ENCODE measurements at places on chromosomes 2 and 18.
A peak's percentile ranks its signal among the peaks of the same experiment; 100 is the strongest.

DNA sequence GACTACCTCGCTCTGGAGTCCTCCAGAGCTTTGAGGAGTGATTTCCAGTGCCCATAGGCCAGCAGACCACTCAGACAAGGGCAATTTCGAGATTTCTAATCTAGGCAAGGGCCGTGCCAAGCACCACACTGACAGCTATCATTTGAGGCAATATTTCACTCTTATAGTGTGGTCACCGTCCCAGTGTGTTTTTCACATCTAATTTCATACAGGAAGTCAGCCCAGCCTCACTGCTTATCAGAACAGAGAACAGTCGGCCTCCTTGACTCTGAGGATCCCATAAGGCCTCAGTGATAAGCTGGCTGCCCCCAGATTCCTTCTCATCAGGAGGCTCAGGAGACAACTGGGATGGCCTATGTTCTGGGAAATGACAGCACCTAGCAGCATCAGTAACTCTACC lies 581 bp downstream of the CAPN14 start:
- DNase-seq = no peak

DNA sequence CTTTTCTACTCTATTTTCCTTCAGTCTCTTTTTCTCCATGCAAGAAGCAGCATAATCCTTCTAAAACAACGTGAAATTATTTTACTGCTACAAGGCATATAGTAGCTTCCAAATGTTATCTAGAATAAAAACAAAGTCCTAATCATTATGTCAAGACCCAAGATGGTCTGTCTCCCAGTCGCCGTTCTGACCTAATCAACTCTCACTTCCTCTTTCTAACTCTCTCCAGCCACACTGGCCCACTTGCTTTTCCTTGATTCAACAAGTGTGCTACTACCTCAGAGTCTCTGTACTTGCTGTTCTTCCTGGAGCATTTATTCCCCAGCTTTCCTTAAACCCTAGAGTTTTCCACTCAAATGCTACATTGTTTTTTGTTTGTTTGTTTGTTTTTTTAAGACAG lies 1491.2 kb downstream of the LRP1B start:
- no peak for DNase-seq

GRCh38 chr2:37780387-37780676 lies 108.9 kb upstream of the CDC42EP3 start:
- DNase-seq = no peak

DNA sequence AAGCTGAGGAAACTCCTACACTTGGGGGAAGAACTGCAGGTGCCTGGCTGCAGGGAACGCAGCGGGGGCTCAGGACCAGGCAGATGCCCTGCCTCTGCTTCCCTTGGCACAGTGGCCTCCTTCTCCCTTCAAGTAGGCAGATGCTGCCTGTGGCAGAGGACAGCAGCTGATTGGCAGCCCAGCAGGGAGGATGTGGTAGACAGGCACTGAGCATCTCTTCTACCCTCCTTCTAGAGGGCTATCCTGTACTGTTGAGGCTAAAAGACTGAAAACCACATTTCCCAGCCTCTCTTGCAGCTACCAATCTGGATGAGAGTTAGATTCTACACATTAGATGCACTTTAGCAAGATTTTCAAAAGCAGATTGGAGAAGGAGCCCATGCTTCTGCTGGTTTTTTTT lies 105.7 kb downstream of the MSH2 start:
- no peak for DNase-seq

DNA sequence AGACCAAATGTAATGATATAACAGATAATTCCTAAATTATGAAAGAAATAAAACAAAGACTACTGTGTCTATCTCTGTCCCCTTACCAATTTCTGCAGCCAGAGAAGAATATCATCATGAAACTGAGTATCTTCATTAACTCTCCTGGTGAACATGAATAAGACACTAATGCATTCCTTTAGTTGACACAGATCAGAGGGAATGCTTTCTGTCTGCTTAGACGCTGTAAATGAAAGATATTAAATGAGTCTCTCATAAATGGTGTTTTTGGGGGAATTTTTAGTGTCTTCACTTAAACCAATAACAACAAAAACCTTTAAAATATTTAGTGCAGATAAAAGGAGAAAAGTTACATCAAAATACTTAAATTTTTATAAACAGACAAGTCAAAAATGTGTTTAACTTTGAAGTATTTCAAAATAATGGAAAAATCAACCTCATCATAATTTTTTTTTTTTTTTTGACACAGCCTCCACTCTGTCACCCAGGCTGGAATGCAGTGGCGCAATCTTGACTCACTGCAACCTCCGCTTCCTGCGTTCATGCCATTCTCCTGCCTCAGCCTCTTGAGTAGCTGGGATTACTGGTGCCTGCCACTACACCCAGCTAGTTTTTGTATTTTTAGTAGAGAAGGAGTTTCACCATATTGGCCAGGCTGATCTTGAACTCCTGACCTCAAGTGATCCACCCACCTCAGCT lies 16.0 kb downstream of the EPG5 start:
- no peak for DNase-seq

GRCh38 chr2:67997528-67997900 lies 65.3 kb downstream of the C1D start:
- no peak for DNase-seq

DNA sequence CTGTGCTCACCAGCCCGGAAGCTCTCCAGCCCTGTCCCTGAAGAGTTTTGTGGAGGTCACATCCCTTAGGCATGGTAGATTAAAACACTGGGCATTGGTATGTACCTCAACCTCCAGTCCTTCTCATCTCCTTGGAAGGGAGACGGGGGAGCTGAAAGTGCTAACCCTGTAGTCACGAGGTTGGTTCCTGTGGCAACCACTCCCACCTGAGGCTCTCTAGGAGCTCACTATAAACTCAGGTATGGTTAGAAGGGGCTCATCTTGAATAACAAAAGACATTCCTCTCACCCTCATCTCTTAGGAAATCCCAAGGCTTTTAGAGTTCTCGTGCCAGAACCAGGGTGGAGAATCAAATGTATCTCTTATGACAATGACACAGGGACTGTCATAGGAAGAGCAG lies 43.0 kb upstream of the MGAT4A start:
- no peak for DNase-seq

DNA sequence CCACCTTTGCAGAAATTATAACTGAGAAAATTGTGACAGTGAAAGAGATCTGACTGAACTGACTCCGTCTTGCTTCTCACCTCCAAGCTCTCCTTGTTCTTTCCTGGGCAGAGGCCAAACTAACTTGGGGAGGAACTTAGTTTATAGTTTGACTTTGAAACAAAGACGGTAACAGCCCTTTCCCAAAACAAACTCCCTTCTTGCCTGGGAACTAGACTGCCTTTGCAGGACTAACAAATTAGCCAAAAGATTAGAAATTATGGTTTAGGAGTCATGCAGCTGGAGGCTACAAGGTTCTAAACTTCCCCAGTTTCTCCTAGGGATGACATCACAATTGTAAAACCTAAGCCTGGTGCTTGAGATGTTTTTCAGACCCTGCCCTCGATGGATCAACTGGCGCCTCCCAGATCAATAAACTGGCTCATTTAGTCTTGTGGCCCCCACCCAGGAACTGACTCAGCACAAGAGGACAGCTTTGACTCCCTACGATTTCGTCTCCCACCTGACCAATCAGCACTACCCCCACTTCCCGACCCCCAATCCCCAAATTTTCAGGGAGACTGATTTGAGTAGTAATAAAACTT lies 137.7 kb downstream of the ALPK2 start:
- DNase-seq = no peak

DNA sequence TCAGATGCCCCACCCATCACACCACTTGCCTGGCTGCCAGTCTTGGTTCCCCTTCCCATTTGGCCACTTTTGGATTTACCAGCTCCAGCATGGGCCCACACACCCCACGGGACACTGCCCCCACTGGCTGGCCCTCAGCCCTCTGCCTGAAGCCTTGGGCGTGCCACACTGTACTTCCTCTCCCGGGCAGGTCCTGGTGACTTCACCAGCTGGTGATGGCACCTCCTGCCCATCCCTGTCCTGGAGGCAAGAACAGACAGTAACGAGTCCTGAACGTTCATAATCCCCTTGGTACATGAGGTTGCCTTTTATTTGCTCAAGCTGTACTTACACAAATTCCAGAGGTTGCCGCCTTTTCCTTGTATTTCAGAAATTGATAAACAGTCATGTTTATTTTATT lies 81.1 kb downstream of the TMEM17 start:
- DNase-seq = no peak

- no peak for DNase-seq
Measured at GRCh38 chr2:54212456-54212855, 43.6 kb downstream of the TSPYL6 start.

DNA sequence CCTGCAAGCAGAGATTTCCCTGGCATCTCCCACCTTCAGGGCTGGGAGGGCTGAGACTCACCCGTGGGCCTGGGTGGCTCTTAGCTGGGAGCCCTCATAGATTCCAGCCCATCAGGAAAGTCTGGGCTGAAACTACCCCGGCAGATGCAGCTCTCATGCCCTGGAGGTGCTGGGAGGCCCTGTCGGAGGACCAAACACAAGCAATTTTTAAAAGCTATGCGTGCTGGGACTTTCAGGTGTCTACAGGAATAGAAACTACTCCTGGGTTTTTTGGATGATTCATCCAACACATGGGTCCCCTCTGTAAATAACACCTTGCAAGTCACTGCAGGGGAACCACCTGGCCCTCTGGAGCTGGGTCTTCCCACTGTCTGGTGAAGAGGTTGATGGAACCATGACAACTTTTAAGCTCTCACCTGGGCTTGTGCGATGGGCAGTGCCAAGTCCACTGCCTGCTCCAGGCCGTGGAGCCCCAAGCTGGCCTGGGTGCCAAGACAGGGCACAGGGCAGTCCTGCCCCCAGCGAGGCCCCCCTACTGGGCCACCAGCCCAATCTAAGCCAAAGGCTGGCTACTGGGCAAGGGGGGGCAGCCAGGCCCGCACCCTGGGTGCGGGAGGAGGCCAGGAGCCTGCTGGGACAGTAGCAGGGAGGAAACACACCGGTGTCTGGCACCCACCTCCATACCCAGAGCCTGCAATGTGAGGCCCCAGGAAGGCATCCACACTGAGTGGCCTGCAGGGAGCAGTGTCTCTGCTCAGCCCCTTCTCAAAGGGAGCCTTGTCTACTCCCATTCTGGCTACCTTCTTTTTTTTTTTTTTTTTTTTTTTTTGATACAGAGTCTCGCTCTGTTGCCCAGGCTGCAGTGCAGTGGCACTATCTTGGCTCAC lies 1.1 kb upstream of the GPR55 start:
- DNase-seq = peak; percentile 59

DNA sequence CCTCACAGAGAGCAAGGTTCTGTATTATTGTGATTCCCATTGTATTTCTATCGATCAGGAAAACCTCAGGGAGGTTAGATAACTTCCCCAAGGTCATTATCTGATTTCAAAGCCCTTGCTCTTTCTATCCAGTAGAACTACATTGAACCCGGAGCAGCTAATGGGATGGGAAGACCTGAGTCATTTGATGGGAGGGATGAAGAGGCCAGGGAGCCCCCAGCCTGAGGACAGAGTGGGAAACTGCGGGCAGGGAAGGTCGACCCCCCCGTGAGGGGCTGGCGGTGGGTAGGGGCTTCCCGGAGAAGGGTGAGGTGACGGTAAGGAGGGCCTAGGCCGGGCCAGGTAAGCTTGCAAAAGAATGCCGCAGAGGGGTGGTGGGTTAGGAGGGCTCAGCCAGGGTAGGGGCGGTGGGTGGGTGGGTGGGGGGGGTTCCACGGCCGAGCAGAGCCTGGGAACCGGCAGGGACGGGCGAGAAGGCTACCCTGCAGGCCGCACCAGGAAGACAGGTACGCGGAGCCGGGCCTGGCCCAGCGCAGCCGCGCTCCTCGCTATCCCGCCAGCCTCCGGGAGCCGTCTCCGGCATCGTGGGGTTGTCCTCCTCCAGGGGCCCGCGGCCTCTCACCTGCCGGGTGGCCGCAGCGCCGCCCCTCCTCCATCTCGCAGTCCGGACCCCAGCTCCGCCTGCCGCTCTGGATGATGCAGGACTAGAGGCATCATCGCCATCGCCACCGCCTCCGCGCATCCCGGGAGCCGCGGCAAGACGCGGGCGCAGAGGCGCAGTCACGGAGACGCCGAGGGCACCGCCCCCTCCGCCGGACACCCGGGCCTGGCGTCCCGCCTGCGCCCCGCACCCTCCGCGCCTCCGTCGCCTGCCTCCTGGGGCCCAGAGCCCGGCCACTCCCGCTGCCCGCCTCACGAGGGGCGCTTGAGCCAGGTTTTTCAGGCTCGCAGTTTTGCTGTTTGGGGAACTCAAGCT lies at the start of gene GPR75:
GPR75 (minus strand) TSS at position 762 of the 976 bp plus-strand sequence. CDS start 5,211 bp downstream, outside the sequence.
- no peak for DNase-seq

- DNase-seq = no peak
Measured at GRCh38 chr2:211035548-211036185, 479.3 kb downstream of the CPS1 start.

DNA sequence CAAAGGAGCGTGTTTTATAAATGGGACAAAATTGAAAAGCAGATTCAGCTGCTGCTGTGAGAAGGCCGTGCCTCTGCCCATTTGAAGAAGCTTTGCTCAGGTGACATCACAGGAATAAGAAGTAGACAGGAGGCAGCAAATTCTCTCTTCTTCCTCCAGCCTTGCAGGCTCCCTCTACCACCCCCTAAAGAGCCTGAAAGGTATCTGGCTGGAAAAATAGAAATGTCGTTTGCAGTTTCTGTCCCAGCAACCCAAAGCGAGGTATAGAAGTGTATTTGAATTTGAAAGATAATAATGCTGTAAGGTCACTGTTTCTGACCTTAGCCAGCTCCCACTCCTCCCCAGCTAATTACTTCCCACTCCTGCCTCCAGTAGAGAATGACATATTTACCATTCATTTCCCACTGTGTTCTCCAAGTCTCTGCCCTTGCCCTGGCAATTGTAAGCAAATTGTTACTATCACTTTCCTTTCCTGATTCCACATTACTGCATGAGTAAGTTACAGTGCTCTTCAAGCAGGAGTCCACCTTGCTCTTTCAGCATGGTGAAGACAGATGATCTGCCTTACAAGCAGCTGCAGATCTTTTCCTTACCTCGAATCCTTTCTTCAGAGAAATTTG lies 56.8 kb upstream of the RASGRP3 start:
- no peak for DNase-seq
